ENCODE measurements at places on chromosomes 12 and 14. TPM values are rescaled to one million over a fixed set of nuclear protein-coding genes. Genes with fewer than 3 reads are reported as not detected.

DNA sequence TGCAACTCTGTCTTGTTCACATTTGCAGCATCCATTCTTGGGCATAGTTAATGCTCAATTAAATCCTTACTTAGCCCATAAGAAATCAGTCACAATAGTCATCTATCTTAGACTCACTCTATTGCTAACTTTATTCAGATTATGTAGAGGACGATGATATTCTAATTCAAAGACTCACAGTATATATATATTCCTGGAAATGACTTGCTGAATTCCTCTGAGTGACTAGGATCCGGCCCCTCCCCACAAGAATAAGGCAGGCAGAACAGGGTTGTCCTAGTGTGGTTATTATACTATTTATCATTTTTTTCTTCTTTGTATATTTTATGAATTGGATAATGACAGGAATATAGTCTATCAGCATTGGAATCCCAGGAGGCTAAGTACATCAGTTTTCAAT is 275.1 kb downstream of the TMTC2 start:
- no peak for DNase-seq
- H3K4me3 ChIP-seq = no peak overlapping the region
- H3K27ac ChIP-seq = no peak overlapping the region
- H3K4me1 ChIP-seq = no peaks in the 10 kb centered on the region
- H3K27me3 ChIP-seq = no peaks in the 10 kb centered on the region
- no peaks in the 10 kb centered on the region for H3K36me3 ChIP-seq

DNA sequence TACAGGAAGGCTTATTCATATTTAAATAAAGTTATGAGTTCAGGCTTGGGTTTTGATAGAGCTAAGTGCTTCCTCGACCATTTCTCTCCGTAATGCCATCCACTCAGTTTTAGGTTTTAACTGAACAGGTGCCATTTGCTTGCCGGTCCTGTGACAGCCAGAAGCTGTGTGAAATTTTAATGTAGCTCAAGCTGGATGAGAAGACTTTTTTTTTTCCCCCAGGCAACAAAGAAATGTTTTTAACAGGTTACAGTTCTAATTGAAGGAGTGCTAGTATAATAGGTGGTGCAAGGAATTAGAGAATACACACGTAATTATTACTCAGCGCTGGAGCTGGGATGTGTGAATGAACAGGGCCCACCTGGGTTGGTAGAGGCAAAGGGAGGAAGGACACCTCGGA is 502.3 kb downstream of the AACS start:
- H3K4me1 ChIP-seq = no peaks in the 10 kb centered on the region
- H3K27ac ChIP-seq = no peak overlapping the region
- H3K36me3 ChIP-seq = no peaks in the 10 kb centered on the region
- no peaks in the 10 kb centered on the region for H3K27me3 ChIP-seq
- DNase-seq = no peak
- H3K4me3 ChIP-seq = no peak overlapping the region

DNA sequence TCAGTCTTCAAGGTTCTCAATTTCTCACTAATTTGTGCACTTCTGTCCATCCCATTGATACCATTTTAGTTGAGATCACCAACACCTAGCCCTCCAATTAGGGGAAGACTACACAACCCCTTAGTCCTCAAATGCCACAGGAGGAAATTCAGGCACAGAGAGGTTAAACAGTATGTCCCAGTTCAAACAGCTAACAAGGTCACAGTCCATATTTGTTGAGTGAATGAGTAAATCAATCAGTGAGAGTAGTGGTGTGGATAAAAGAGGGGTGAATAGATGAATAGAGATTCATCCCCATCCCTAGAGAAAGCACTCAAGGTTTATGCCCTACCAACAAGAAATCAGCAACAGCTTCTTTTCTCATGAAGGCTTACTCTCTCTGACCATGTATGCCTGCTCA is 94.2 kb upstream of the RIC8B start:
- no peaks in the 10 kb centered on the region for H3K27me3 ChIP-seq
- DNase-seq = no peak
- no peaks in the 10 kb centered on the region for H3K4me1 ChIP-seq
- no peaks in the 10 kb centered on the region for H3K36me3 ChIP-seq
- no peak overlapping the region for H3K27ac ChIP-seq

CDH24 gene
- 7.8 TPM for total RNA-seq

EIF2S3B gene
- total RNA-seq = 0.52 TPM

Data from upper lobe of right lung (tissue), 1 donor.